ENCODE measurements at places on chromosomes 2 and 18.

- DNase-seq = no peak
These were observed 29.8 kb downstream of the CYTIP start for GRCh38 chr2:157414050-157414449.

DNA sequence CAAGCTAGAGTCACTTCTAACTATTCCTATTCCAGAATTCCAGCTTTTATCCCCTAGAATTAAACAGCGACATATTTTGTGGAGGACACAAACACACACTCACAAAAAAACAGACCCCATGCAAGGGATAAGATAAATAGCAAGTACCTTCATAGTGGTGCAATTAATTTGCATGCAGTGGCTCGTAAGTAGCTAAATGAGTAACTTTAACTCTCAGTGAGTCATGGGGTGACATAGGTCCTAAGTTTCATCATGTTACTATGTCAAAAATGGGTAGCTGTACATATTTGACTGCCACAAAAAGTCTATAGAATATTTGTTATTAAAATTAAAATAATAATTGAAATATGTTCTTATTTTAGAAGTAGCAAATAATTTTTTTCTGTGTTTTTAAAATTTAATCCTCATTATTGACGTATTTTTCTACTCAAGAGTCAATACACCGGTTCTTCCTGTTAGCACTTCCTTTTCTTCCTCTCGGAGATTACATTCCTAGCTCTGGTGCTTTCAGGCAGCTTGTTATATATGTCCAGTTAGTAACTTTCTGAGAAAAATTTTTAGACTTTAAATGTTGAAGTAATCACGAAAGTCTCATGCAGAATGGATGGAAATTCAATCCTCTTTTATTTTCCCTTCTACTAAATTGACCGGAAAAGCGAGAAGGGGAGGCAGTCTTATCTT lies 247.0 kb downstream of the KCNH7 start:
- DNase-seq = no peak

DNA sequence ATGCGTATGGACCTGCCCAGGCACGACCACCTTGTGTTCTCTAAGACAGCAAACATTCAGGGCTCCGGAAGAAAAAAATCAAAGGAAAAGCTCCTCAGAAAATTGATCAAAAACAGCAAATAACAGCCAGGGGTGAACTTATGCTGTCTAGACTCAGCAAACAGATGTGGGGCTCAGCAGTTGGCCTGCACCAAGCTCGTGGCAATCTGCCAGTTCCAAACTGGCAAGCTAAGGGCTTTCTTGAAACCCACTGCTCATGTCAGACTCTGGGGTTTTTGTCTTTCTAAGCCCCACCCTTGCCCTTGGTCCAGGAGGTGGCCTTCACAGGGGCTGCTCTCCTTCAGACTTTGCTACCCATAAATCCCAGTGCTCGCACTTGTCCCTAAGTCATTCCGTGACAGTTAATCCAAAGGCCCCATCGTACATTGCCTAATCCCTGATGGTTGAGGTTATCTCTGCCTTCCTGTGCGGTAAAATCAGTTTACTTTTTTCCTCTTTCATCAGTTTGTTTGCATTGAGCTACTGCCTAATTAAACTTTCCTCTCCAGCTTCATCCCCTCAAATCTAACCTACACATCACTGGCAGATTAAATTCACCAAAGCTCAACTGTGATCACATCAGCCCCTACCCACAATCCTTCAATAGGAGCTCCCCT lies 408.0 kb downstream of the LRATD1 start:
- no peak for DNase-seq

- no peak for DNase-seq
These were observed 107.6 kb downstream of the TMEM17 start for GRCh38 chr2:62398356-62398755.

- no peak for DNase-seq
These were observed 80.3 kb downstream of the SPOPL start for GRCh38 chr2:138581909-138582308.

DNA sequence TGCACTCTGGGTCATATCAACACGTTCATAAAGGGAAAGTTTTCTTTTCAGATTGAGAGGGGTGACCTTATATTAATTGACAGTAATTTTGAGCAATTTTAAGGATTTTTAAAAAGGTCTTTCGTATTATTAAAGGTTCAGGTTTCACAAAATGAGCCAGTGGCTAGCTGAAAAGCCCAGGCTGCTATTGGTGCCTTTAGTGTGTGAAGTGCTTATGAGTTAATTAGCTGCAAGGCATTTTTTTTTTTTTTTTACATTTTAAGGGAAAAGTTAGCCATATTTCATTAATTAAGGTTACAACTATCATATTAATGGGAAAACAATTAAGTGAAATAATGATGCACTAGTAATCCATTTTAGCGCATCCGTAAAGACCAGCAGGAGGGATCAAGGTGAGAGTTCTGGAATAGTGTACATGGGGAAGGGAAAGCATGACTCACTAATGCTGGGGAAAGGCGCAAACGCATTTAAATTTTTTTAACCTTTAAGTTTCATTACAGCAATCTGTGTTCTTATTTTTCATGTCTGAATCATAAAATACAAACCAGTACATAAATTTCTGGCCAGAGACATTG lies 200.0 kb downstream of the ZNF407 start:
- no peak for DNase-seq

DNA sequence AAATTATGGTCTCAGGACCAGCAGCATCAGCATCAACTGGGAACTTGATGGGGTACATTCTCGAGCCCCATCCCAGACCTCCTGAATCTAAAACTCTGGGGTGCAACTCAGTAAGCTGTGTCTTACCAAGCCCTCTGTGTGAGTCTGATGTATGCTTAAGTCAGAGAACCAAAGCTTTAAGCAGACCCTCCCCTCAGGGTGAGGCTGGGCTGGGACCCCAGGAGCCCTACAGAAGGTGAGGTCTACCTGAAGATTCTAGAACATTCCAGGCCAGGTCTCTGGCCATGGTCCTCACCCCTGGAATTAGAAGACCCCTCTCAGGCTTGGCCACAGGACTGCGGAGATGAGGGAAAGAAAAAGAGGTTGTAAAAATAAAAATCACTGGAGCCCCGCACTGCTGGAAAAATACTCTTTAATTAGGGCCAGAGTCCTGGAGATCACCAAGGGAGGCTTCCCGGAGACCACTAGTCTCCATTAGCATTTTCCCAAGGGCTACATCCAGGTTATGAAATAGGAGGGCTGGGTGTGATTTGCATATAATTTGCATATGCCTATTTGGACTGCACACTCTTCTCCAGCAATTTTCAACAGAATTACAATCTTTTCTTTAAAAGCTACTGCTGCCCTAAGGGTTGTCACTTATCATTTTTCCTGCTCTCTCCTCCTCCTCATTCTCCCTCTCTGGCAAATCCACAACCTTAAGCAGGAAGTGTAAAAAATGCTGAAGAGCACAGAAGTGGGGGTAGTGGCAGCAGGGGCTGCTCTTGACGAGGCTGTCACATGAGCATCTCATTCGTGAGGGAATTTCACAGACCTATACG lies 100.2 kb downstream of the ZBTB7C start:
- no peak for DNase-seq

- no peak for DNase-seq
These were observed 108.4 kb upstream of the TTN start for GRCh38 chr2:178915423-178916173.

DNA sequence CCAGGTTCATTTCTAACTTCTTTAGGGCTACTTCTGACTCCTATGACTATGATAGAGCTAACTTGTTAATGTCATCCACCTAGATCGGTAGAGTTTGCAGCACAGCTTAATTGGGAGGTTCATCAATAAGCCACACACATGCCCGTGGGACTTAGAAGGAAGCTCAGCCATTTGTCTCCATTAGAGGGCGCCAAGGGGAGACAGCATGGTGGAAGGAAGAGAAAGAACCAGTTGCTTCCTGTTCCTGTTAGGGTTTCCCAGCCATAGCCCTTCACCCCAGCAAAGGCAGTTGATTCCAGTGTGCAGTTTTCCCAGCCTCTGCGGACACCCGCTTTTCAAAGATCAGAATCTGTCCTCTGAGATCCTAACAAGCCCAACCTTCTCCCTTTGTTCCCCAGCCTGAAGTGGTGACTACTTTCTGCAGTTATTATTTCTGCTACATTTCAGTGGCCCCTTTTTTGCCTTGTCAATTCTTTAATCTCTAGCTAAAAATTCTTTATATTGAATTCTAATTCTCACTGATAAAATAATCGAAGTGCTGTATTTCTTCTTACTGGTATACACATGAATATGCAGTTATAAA lies 30.3 kb downstream of the MAIP1 start:
- peak; percentile 64 for DNase-seq

DNA sequence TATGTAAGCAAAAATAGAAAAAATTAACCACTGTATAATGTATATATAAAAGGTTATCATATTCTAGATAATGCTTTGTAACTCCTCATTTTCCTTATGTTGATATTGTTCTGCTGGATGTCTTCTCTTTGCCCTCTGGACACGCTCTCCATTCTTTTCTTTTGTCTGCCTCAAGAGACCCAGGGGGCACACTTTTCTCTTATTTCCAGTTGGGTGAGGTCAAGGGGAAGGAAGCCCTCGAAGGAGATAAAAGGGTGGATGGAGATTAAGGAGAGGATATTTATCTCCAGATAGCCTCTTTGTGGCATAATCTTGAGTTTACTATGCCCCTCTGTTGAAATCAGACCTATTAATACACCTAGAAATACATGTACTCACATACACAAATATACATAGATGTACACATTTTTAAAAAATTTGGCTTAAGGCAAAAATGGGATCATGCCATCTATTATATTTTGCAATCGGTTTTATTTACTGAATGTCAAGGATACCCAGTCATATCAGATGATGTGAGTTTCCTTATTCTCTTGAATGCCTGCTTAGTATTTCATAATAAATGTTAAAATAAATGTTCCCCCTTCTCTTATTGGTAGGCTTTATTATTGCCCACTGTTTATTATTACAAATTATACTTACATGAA lies 65.3 kb downstream of the LCLAT1 start:
- no peak for DNase-seq

DNA sequence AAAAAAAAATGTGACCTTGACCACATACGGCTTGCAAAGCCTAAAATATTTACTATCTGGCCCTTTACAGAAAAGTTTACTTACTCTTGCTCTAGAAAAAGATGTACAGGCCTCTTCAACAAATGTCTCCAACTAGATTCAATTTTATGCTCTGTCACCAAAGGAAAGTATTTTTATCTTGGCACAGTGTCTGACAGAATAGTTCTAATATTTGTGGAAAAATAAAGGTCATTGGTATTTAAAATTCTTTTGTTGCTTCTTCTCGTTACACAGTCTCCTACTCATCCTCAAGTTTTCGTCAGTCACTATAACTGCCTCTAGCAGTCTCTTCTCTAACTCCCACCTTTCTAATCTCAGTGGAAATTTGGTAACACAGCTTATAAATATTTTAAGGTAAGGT lies 1.4 kb downstream of the RBKS start:
- DNase-seq = no peak

- no peak for DNase-seq
These were observed 41.0 kb downstream of the KIDINS220 start for GRCh38 chr2:8796315-8796848.

- no peak for DNase-seq
These were observed 100.1 kb upstream of the ASAP2 start for GRCh38 chr2:9106338-9107167.

DNA sequence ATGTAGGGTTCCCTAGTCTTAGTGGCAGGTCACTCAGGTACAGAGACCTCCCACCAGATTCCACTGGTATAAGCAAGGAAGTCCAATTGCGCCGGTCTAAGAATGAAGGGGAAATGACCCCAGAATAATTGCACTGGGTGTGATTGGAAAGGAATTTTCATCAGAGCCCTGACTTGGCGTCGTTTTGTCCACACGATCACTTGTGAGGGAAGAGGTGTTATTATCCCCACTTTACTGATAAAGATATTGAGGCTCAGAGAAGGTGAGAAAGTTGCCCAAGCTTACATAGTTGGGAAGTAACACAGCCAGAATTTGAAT lies 61.5 kb downstream of the CIB4 start:
- DNase-seq = no peak

DNA sequence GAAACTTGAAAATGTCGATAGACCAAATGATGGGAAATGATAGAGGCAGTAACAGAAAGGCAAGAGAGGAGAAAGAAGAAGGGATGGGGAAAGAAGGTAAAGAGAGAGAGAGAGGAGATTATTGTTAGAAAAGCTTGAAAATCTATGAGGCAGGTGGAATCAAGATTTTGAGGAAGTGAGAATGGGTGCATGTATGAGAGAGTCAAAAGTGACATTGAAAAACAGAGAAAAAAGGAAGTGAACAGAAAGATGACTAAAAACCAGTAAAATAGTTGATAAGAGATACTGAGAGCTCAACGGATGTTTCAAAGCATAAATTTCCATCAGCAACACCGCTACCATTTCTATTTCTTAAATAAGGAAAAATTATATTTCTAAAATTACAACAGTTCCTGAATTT lies 327.4 kb upstream of the CWC22 start:
- DNase-seq = no peak

DNA sequence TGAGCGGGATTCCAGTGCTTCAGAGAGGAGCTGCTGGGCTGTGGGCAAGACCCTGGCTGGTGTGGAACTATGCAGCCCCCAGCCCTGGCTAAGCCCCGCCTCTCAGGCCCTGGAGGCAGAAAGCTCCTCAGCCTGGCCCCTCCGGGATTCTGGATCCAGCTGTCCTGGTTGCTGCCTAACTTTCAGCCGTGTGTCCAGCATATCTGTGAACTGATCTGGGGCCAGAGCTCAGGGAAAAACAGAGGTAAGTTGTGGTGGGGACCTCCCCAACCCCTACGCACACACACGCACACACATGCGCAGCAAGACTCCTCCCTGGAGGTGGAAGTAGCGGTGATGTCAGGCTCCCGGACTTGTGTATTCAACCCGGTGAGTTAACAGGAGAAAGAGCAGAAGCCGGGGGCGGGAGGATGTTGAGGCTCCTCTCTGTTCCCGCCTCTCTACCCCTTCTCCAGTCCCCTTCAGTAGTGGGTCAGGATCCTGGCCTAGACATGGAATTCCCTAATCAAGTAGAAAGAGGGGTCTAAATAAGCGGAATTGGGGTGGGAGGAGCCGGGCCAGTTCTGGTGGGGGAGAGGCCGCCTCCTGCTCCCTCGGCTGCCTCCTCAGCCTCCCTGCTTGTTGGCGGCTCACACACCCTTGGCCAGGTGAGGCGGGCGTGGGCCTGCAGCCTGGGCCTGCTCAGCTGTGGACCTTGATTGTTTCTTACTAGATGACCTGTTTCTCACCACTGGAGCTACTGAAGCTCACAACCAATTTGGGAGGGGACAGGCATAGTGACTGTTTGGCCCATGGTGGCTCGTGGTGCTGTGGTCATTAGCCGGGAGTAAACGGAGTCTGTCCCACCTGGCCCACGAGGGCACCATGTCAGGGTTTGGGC lies 33.4 kb downstream of the SIX2 start:
- DNase-seq = no peak

GRCh38 chr18:55320424-55321264 lies 267.3 kb downstream of the TCF4 start:
- no peak for DNase-seq

DNA sequence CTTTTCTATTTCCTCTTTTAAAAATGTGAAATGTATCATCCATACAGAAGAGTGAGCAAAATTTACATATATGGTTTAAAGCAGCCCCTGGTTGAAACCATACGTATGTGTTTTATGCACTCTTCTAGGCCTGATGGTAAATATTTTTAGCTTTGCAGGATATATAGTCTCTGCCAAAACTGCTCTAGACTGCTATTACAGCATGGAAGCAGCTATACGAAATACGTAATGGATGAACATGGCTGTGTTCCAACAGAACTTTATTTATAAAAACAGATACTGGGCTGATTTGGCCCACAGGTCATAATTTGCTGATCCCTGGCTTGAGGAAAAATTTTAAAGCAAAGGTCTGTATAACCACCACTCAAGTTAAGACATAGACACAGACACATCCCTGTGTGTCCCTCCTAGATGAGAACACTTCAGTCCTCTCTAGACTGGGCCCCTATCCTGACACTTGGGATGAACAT lies 42.5 kb upstream of the ATP8B1 start:
- DNase-seq = no peak

Measured in stimulated activated CD4-positive, alpha-beta T cell treated with anti-CD3 and anti-CD28 coated beads, Interleukin-2, amount 100 ng/mL, for 24 hours (primary cell).